Activated CD4-positive, alpha-beta T cell treated with anti-CD3 and anti-CD28 coated beads for 24 hours (primary cell): ENCODE measurements at places on chromosomes 2 and 18.
A peak's percentile ranks its signal among the peaks of the same experiment; 100 is the strongest.

- DNase-seq, result no peak
Observed at GRCh38 chr2:24077879-24078278, 1.8 kb upstream of the SF3B6 start.

DNA sequence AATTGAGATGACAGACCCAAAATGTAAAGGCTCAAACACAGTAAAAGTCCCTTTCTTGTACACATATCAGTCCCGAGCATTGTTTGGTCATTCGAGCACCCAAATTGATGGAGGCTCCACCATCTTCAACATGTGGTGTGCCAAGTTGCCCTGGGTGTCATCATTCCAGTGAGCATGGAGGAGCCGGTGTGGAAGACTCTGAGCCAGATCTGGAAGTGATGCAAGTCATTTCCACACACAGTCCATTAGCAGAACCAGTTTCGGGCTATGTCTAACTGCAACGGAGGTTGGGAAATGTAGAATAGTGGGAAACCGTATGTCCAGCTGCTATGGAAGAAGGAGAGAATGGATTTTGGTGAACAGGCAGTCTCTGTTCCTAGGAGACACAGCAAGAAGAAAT lies 40.9 kb upstream of the BZW1 start:
- no peak for DNase-seq

- no peak for DNase-seq
Observed at GRCh38 chr2:21819454-21819853, 695.7 kb downstream of the TDRD15 start.

DNA sequence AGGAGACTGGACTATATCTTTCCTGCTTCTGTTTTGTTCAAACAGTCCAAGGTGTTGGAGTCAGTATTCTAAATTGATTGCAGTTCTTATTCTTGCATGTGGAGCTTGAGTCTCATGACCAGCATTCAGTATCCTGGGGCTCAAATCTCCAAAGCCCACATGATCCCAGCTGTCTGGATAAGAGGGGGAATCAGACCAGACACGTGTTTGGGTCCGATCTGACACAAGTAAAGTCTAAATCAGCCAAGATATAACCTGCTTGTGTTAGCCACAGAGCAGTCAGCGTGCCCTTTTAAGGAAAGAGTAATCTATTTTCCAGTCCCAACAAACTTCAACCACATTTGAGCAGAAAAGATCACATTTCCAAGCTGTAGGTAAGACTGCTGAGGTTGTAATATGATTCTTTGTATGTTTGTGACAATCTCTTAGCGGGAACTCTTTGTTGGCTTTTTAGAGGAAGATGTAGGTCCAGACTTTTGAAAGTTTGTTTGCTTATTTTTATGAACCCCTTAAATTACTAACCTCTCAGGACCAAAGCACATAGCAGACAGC lies 334.6 kb downstream of the SLC4A3 start:
- DNase-seq, result no peak

DNA sequence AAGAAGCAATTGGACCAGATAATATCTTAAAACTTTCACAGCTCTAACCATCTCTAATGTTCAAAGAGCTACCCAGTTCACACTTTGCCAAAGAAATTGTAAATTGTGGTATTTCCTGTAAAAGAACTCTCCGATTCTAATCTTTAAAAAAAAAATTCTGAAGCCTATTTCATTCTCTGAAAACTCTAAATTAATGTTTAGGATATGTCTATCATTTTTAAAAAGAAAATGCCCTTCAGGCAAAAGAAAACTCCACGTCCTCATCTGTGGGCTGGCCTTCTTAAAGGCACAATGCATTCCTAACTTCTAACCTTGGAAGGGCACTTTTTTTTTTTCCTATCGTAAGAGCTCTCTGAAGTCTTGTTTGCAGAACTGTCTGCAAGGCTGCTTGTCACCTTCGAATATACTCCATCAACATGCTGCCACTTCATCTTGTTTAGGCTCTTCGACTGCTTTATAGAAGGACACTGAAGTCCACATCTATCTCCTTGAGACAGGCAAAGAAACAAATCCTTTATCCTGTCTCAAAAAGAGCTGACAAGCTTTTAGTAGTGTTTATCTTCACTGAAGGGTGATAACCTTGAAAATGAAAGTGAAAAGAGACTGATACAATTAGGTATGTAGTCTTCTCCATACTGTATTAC lies 124.3 kb upstream of the SLC39A10 start:
- DNase-seq, result no peak

- DNase-seq, result no peak
Observed at GRCh38 chr2:37558623-37559022, 112.8 kb downstream of the CDC42EP3 start.

- no peak for DNase-seq
Observed at GRCh38 chr2:50395605-50396297, 636.2 kb downstream of the NRXN1 start.

GRCh38 chr2:200962811-200963123 lies 693 bp downstream of the ORC2 start:
- no peak for DNase-seq

- DNase-seq, result no peak
Observed at GRCh38 chr2:47201224-47201623, 46.1 kb upstream of the STPG4 start.

DNA sequence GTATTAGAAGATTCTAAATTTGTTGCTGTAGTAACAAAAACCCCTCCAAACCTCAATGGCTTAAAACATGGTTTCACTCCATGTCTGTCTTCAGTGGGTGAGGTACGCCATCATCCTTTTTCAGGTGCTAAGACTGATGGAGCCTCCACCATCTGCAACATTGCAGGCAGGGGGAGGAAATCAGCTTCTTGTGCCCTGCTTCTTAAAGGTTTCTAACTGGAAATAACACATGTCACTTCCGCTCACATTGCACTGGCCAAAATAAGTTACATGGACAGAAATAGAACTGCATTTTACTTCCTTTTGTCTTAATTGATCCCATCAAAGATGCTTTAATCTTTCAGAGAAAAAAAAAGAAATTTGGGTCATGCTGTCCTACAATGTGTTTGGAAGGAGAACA lies 94.1 kb downstream of the GALNT3 start:
- no peak for DNase-seq

DNA sequence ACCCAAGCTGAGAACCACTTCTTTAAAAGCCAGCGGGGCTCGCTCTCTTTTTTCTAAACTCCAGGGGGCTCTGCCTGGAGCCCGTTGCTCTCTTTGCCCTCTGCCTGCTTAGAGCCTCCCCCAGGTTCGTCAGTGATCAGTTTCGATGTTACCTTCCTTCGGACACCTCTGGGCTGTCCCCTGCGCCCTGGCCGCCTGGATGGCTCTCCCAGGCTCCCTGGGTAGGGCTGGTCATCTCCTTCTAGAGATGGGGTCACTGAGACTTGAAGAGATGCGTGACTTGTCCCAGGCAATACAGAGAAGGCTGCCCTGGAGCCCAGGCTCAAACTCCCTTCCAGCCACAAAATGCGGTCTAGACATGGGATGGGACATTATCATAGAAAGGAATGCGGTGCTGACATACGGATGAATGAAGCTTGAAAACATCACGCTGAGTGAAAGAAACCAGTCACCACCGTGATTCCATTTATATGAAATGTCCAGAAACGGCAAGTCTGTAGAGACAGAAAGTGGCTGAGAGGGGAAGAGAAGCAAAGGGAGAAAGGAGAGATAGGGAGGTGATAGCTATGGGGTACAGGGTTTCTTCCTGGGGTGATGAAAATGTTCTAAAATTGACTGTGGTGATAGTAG lies 14.6 kb downstream of the KCNF1 start:
- DNase-seq, result no peak

GRCh38 chr2:44397447-44398175 lies 35.9 kb downstream of the CAMKMT start:
- DNase-seq, result no peak

GRCh38 chr18:26764177-26764576 lies 101.3 kb downstream of the AQP4 start:
- DNase-seq, result no peak

GRCh38 chr18:74856928-74857327 lies 259.3 kb downstream of the ZNF407 start:
- no peak for DNase-seq

DNA sequence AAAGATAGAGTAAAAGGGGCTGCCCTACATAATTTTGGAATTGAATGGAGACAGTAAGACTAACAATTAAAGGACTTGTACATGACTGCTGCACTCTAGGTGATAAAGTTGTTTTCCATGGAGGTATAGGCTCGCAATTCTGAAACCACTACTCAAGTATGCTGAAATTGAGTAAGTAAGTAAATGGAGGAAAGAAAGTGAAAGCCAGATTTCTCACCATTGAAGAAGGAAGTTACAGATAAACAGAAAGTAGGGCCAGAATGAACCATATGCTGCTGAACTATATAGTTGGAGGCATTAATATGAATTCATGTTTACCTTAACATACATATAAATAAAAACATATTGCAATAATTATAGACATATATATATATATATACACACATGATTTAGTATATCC lies 225.7 kb upstream of the ST6GAL2 start:
- no peak for DNase-seq

DNA sequence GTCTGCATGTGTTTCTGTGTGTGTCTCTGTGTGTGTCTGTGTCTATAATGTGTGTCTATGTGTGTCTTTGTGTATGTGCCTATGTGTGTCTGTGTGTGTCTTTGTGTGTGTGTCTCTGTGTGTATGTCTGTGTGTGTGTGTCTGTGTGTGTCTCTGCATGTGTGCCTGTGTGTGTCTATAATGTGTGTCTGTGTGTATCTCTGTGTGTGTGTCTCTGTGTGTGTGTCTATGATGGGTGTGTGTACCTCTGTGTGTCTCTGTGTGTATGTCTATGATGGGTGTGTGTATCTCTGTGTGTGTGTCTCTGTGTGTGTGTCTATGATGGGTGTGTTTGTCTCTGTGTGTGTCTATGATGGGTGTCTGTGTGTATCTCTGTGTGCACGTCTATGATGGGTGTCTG lies 126.2 kb upstream of the GPC1 start:
- no peak for DNase-seq

DNA sequence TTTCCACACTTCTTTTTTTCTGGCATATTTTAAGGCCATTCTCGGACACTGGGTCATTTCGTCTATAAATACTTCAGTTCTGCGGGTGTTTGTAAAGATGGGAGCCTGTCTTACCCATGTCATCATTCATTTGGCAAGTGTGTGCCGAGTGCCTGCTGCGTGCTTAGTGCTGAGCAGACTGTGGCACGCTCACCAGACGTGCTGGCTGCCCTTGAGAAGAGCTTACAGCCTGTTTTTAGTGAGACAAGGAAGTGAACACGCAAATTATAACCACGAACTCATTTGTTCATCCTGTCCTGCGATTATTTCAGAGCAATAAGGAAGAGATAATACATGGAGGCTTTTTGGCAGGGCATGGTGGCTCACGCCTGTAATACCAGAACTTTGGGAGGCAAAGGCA lies 10.4 kb upstream of the STON1 start:
- no peak for DNase-seq

GRCh38 chr2:43127208-43127940 lies 99.0 kb downstream of the ZFP36L2 start:
- DNase-seq, result peak; percentile 96

GRCh38 chr18:3624935-3625741 lies 175.2 kb downstream of the TGIF1 start:
- DNase-seq, result peak; percentile 47

DNA sequence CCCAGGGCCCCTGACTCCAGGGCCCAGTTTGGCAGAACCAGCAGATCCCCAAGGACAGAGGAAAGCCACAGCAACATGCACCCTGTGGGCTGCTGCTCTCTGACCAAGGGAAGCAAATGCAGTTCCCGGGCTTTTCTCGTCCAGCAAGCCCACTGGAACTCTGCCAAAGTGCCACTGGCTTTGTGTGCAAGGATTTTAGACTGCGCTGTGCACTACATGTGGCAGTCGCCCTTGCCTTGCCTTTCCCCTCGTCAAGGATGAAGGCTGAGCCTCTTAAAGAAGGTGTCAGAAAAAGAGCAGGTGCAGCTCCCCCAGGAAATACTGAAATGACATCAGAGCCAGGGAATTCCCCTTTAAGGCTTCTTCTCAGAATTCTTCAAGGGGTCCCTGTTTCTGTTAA lies 199.2 kb downstream of the TFCP2L1 start:
- DNase-seq, result no peak

GRCh38 chr18:51211552-51211951 lies 14.1 kb upstream of the MEX3C start:
- DNase-seq, result no peak

DNA sequence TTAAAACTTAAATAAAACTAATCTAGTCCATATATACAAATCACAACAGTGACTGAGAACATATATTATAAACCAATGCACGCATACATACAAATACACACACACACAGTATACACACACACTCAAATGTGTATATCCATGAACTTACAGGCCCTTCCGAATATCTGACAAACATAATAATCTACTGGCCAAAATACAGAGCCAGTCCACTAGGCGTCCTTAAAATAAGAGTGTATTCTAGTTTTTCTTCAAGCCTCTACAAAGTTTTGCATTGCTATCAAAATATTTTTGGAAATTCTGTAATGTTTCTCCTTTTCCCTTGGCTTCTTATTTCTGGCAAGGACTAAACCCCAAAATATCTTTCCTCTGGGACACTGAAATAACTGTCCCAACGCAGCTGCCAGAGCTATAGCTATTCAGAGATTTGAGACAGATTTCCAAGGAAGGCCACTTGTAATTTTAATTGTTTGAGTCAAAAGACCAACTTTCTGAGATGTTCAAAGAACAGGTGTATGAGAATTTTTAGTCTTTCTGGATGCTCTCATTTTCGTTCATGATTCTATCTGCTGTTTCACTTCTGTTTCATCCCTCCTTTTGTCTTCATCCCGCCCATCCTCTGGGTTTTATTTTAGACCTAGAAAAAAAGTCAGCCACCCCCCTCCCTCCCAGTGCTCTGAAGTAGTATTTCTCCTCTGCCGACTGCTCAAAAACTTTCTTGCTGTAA lies 24.1 kb upstream of the SP3 start:
- no peak for DNase-seq

DNA sequence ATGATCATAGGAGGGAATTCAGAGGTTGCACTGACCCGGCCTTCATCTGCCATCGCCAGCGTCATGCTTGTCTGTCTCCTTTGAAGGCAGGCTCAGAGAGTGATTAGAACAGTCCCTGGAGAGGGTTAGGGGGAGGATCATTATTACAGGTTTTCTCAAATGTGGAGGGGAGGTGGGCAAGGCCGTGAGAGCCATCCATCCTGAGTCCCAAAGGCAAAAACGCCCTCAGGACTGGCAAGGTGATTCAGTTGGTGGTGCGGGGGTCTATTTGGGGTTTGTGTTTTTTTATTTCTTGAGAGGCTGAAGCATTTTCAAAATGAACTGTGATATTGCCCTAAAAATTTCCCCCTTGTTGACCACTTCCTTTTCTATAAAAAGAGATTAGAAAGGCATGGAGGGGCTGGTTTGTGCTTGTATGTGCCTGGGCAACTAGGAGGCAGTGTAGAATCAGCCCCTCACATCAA lies 39.3 kb upstream of the GYPC start:
- no peak for DNase-seq

- no peak for DNase-seq
Observed at GRCh38 chr2:207167099-207167923, 1.6 kb upstream of the KLF7 start.

GRCh38 chr2:10538224-10538894 lies 90.2 kb upstream of the ODC1 start:
- DNase-seq, result no peak
